ENCODE measurements at places on chromosomes 13 and 19.

DNA sequence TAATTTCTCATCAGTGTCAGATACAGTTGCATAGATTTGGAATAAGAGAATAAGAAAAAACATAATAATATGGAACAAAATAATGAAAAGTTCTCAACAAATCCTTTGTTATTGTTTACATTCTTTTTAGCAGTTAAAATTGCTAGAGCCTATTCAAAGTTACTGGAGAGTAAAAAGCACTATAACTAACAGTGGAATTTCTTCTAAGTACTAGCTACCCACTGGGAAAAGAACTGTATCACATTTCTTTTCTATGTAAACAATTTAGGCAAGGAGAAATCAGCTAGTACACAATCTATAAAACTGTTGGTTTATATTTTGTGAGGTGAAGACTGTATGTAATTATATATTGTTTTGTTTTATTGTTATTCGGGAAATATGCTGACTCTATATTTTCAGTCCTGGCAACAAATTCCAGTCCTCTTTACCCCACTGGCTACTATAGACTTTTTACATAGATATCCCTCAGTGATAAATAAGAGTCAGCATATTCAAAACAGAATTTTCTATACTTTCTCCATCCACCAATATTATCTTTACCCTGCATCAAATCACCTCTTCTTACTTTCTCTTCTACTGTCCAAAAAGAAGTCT lies 222.0 kb downstream of the PCDH9 start:
- no peak for DNase-seq

DNA sequence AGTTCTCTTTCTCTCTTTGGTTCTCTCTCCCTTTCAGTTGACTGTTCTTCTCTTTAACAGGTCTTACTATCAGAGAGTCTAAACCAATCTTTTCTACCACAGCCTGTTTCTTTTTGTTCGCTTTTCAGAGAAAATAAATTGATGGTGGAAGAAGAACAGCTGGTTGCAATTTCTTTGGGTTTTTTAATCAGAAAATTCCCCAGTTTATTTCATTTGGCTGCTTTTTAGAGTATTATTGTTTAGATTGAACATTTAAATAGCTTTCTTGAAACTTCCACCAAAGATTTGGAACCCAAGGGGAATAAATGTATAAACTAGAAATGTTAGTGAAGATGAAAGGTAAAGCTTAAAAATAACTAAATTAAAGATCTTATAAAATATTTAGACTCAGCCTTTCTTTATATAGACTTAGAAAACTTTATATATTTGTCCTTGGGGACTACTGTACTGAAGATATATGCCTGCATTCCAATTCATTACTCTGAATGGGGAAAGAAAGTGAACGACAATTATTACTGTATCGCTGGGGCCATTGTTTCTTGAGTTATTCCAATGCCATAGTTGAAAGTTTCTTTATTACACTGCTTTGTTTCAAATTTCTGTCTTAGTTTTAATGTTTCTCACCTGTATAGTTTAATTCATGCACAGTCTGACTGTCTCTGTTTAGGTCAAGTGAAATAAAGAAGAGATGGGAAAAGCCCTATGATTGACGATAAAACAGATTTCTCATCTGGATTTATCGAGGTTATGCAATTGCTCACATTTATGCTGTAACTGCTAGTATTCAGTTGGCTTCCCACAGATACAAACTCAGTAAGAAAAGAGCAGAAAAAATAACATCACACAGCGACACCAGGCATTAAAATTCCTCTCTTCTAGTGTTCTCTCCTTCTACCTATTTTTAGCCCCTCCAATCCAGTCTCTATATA lies 169.4 kb upstream of the CSNK1A1L start:
- no peak for DNase-seq

GRCh38 chr13:89803839-89804238 lies 1543.6 kb upstream of the MIR17HG start:
- no peak for DNase-seq

- no peak for DNase-seq
Observed at GRCh38 chr13:73385848-73386247, 327.0 kb downstream of the KLF5 start.

- no peak for DNase-seq
Observed at GRCh38 chr19:2977746-2978138, 378 bp downstream of the TLE6 start.

- no peak for DNase-seq
Observed at GRCh38 chr13:37123337-37123736, 17.9 kb upstream of the CSNK1A1L start.

DNA sequence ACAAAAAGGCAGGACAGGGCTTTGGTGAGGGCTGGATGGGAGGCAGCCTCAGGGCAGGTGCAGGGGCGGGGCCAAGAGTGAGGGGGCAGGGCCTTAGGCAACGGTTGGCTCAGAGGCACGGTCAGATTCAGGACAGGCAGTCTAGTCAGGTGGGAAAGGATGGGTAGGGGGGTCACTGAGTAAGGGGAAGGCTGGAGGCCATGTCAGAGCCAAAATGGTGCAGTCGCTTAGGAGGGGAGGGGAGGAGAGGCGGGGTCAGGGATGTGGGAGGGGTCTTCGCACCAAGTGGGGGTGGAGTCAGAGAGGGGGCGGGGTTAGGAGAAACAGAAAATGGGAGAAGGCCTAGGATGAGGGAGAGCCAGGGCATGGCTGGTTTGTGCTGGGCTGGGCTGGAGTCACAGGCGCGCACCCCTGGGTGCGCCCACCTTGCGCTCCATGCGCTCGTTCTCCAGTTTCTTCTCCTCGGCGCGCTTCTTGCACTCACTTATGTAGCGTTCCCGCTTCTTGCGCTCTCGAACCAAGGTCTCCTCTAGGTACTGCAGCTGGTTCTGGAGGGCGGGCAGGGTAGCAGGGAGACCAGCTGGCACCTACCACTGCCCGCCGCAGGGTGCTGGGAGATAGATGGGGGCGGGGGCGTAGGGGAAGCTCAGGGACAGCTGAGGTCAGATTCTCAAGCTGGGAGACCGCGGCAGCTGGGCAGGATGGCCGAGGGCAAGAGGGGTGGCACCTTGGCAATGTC lies 6.8 kb upstream of the RGL3 start:
- no peak for DNase-seq

DNA sequence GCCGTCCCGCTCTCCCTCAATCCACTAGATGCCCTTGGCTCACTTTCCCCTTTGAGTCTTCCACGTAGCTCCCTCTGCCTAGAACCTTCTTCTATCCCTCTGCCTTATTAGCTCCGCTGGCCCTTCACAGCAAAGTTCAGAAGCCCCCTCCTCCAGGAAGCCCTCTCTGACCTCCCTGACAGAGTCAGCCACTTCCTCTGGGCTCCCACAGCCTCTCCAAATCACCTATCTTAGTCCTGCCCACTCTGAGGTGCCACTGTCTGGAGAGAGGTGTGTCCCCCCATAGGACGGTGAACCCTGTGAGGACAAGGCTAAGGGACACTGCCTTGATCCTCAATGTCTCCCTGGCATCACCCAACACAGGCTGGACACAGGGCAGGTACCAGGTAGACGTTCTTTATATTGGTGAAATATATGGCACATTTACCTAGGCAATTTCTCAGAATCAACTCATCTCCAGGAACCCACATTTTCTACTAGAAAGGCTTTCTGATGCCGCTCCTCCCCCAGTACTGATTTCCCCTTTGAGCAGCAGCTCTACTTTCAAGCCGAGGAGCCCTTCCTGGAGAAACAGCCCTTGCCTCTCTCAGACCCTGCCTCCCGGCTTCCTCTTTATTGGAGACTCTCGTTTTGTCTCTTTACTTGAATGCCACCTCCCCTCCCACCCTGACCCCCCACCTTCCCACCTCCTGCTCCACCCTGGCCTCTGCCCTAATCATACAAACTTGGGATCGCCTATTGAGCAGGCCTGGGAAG lies 3.4 kb upstream of the TGFB1 start:
- DNase-seq: no peak

GRCh38 chr13:78404846-78405360 lies 198.4 kb downstream of the POU4F1 start:
- no peak for DNase-seq
